CD4-positive, alpha-beta T cell (primary cell): ENCODE measurements at places on chromosomes 6 and 20. TPM values are rescaled to one million over a fixed set of nuclear protein-coding genes. Genes with fewer than 3 reads are reported as not detected.

Gene FUT9
- not detected for total RNA-seq

Gene SAPCD1
- total RNA-seq: 2.8 TPM

GRCh38 chr6:41055149-41055548 lies 2.1 kb downstream of the APOBEC2 start:
- no peak for DNase-seq

DNA sequence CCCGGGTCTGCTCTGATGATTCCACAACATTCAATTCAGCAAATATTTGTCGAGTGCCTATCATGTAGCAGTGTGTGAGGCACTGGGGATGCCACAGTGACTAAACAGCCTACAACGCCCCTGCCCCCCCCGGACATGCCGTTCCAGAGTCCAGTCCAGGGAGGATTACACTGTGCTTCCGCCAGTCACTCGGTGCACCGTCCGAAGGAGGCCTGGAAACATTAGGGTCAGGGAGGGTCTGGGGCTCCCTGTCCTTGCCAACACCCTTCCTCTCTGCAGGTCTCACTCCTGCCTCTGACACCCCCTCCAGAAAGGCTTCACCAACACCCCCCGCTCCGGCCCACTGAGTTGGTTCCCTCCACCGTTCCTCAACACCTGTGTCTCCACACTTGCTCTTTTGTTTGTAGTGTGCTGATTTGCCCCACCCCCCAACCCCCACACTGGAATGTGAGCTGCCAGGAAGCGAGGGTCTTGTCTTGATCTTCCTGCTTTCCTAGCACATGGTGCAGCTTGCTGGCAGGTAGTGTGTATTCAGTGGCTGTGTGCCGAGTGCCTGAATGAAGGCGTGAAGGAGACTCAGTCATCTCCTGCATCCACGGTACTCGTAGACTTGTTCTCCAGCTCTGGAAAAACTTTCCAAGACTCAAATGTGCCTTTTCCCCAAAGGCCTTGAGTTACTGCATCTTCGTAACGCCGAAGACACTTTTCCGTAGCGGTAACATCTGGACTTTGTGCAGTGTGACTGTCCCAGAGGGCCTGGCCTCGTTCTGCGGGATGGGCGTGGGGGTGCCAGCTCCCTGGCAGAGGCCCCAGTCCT lies 150.4 kb downstream of the ZDHHC14 start:
- no peak for DNase-seq

DNA sequence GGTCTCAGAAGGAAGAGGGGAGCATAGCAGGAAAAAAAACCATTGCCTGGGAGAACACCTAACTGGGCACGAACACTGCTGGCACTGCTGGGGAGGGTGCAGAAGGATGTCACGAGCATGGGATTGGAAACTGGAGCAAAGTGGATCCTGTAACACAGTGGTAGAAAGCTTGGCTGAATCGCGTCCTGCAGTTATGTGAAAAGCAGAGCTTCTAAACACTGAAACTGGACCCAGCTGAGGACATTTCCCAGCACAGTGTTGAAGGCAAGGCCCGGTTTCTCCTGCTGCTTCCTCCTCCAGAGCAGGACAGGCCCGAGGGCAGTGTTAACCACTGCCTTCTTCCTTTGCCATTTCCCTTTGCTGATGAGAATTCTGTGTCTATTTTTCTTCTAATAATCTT lies 6.7 kb downstream of the APMAP start:
- DNase-seq: peak; percentile 17

DNA sequence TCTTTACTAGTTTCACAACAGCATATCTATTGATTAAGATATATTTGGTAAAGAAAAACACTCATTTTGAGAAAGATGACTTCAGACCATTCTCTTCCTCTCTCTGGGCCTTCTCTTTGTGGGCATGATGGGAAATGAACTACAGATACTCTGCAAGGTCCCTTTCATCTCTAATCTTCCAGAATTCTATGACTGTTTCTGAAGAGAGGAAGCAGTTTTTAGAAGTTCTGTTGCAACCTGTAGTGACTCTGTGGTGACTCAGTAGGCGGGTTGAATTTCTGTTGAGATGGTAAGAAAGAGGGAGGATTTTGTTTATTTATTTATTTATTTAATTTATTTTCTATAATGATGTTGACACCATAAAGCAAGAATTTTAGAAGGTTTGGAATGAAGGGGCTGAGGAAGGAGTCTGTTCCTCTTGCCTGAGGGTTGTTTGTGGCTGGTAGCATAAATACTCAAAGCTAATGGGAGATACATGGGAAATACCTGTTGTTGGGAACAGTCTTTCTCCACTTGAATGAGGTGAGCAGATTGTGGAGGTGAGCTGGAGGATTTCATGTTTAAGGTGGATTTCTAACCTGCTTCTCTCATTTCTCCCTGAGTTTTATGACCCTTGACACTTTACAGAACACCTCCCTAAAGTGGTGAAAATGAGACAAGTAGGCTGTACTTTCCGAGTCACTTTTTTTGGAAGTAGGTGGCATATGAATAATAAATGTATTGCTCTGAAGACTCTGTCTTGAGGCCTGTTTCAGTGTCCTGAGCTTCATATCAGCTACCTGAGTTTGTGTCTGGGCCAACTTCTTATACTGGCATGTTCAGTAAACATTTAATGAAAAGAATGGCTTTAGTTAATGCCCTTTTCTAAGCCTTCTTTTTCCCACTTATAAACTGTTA lies 15.0 kb downstream of the ACSS2 start:
- no peak for DNase-seq

GRCh38 chr20:31770243-31770642 lies 31.2 kb downstream of the TPX2 start:
- DNase-seq: no peak
